CD4-positive, alpha-beta memory T cell (primary cell): ENCODE measurements at places on chromosomes 1 and 21.

GRCh38 chr21:41612674-41613532 is 104.9 kb upstream of the TMPRSS2 start:
- DNase-seq = no peak

DNA sequence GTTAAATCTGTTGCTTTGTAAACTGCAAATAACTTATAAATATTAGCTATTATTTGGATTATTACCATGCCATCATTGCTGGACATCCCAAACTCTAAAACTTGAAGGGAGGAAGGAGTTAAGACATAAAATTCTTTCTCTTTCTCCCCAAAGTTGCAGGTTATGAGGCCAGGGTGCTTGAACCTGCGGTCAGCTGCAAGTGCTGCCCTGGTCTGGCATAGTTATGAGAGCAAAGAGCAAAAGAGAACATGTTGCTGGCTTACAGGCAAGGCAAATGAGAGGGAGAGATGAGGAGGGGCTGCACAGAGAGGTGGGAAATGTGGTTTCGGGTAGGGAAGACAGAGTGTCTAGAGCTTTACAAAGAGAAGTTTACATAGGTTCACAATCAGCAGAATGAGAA is 30.8 kb downstream of the GADD45A start:
- no peak for DNase-seq

DNA sequence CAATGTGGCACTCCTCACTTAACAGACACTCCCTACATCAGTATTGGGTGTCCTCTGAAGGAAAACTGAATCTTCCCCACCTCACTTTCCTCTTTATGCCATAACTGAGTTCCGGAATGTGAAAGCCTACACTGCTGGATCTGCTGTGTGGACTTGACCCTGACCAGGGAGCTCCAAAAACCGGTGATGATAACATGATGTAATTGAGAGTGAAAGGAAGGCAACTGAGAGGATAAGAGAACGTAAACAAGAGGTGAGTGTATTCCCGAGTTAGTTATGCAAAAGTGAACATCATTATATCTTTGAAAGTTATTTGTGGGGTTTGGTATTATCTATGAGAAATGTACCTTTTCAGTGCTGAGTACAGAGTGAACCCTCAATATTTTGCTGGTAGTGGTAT is 1794.8 kb downstream of the MRPL39 start:
- no peak for DNase-seq

GRCh38 chr1:203121186-203122015 is 6.1 kb upstream of the ADORA1 start:
- no peak for DNase-seq

- no peak for DNase-seq
Measured at GRCh38 chr1:59814901-59815825, at the start of gene HOOK1. Gene HOOK1, plus strand, starts transcription at chr1:59814949. Its CDS starts 169 bp downstream, at chr1:59815118.

- DNase-seq = no peak
Measured at GRCh38 chr1:231500666-231501065, 27.8 kb upstream of the TSNAX start.

DNA sequence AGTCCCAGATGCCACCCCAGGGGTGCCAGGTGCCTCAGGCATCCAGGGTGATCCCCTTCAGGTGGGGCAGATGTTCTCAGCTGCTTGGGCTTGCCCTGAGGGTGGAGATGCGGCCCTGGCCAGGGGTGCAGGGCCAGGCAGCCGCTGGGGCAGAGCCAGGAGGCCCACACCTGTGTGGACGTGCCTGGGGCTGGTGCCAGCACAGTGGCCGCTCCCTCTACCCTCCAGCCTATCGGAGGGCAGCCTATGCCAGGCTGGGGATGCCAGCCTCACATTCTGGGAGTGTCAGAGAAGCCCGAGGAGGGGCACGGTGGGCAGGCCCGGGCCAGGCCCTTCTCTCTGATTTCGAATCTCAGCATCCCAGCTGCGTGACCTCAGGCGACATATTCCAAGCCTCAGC is 96.5 kb upstream of the WNT4 start:
- no peak for DNase-seq

DNA sequence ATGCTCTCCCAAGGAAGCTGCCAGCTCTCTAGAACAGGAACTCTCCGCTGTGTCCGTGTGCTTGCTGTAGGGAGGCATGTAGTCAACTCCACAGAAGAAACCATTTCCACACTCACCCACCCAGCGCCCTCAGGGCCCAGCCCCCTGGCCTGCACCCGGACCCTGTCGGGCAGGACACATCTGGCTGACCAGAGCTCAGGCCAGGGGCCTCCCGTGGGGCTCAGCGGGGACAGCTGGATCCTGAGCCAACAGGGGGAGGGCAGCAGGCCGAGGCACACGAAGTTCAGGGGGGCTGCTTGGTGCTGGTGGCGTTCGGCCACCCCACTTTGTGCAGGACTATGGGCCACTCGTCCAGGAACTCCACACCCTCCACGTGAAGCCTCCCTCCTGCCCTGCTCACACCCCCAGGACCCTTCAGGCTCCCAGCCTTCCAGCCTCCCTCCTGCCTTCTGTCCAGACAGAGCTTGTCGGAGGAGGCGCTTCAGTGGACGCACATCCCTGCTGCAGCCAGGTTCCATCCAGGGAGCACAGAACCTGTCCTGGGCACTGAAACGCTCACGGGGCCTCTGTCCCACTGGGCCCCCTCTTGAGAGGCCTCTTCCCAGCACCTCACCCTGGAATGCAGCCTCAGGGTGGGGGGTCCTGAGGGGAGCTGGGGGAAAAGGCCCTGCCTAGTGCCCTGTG is 15.0 kb upstream of the FAAP20 start:
- DNase-seq = no peak
